ENCODE measurements at places on chromosomes 5 and 9.

- no peak for DNase-seq
Observed at GRCh38 chr5:142096382-142096781, 12.2 kb upstream of the NDFIP1 start.

GRCh38 chr5:40904205-40904993 is 4.9 kb upstream of the C7 start:
- no peak for DNase-seq

DNA sequence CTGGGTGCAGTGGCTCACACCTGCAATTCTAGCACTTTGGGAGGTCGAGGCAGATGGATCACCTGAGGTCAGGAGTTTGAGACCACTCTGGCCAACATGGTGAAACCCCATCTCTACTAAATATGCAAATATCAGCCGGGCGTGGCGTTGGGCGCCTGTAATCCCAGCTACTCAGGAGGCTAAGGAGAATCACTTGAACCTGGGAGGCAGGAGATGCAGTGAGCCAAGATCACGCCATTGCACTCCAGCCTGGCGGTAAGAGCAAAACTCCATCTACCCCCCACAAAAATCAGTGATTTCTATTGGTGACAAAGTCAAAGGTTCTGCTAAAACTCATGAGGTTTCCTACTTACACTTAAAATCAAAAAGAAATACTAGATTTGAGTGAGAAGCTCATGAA is 18.8 kb downstream of the CSNK1A1 start:
- DNase-seq = no peak

DNA sequence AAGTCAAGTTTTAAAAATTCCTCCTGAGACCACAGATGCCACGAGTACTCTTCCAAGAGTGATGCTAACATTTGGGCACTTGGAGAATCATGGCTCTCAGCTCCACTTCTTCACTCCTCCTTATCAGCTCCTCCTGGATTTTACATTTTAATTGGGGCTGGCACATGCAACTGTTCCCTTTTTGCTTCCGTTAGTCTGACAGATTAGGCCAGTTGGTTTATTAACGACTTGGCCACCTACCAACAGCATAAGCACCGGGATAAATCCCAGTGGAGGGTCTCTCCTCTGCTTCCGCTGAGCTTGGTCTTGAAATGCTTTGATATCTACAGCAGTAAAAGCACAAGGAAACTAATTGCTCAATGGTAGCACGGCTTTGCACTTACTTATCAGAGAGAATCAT is 134.6 kb upstream of the RASEF start:
- DNase-seq = no peak

- DNase-seq = no peak
Observed at GRCh38 chr9:4102078-4102477, 197.8 kb downstream of the GLIS3 start.

All from stimulated activated CD8-positive, alpha-beta memory T cell treated with anti-CD3 and anti-CD28 coated beads, Interleukin-15, amount 100 ng/mL, for 4 hours (primary cell).